T-helper 1 cell (primary cell): ENCODE measurements at places on chromosomes 16 and 17.

- no peak for DNase-seq
Measured at GRCh38 chr16:46858151-46858550, 26.0 kb upstream of the GPT2 start.

GRCh38 chr16:66690106-66690847 lies 6.3 kb downstream of the CMTM4 start:
- no peak for DNase-seq

GRCh38 chr17:29642171-29642611 lies 19.5 kb upstream of the CORO6 start:
- DNase-seq: no peak

DNA sequence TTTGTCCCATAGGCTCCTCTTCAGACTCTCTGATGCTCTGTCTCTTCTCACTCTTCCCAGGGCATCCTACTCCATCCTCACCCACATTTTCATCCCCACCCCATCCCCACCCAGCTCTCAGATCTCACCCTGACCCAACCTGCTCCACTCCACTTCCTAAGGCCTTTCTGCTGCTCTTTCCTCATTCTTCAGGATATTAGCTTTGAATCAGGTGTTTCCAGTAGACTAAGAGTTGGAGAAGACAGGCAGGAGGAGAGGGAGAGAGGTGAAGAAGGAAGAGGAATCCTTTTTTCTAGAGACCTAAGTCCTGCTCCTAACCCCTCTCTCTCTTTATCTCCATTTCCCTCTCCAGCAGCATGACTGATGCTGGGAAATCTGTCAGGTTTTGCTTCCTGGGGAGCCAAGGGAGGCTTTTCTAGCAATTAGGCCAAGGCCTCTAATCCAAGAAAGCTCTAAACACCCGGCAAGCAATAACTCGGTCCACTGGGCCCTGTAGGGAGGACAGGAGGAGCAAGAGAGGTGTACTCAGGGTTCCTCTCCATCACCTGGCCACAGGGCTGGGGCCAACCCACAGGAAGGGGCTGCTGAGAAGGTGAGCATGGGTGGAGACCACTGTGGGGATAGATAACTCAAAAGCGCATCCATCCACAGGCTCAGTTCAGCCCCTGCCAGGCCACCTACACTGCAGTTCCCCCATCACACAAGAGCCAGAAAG lies 133.3 kb downstream of the TMEM132E start:
- no peak for DNase-seq

DNA sequence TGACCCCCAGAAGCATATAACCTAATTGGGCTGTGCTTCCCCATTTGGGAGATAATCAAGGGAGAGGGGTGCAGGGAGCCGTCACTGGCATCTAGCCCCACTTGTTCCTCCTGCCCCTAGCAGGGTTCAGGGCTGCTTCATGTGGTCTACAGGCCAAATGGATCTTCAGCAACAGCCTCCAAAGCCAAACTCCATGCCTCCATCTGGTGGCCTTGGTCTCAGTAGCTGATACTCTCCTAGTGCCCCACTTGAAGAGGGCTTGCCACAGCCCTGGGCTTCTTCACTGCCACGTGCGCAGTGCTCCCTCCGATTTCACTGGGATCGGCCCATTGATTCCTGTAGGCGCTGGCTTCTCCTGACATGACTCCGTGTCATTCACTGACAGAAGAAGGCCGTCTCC lies 24.6 kb downstream of the LYRM9 start:
- no peak for DNase-seq

- no peak for DNase-seq
Measured at GRCh38 chr16:83269048-83269447, 538.7 kb upstream of the HSBP1 start.

DNA sequence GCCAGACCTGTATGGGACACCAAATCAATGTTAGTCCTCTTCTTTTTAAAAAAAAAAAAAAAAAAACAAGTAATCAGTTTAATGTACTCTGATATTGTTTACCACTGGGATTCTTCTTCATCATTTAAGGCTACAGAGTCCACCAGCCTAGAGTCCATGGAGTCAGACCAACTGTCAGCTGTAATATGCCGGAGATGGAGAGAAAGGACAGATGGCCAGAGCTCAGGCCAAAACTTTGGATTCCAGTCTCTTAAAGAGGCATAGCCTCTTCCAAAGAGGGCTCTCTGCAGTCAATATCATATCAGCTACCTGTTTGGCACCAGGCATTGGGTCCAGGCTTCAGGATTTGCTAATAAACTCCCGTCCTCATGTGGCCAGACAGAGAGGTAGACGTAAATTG lies 469.6 kb upstream of the HSBP1 start:
- DNase-seq: no peak

GRCh38 chr16:88785106-88785924 lies at the start of gene PIEZO1:
Gene PIEZO1 (minus strand): TSS chr16:88785220. CDS start chr16:88784964, 256 bp downstream.
- peak; percentile 80 for DNase-seq

GRCh38 chr17:76394166-76394565 lies 9.8 kb downstream of the SPHK1 start:
- DNase-seq: no peak

DNA sequence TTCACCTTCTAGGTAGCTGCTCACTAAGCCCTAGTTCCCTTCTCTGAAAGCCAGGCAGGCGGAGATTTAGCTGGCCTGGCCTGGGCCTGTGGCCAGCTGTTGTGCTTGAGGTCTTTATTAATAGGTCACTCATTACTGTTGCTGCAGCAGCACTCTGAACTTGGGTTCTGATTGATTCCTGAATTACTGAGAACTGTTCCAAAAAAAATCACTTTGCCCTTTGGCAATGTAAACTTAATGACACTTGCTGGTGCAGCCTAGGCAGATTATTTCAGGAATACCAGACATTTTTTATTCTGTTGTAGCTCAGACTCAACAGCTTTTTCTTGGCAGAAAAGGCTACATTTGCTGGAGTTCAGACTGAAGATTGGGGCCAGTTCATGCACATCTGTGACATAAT lies 2.7 kb downstream of the TOM1L1 start:
- no peak for DNase-seq

DNA sequence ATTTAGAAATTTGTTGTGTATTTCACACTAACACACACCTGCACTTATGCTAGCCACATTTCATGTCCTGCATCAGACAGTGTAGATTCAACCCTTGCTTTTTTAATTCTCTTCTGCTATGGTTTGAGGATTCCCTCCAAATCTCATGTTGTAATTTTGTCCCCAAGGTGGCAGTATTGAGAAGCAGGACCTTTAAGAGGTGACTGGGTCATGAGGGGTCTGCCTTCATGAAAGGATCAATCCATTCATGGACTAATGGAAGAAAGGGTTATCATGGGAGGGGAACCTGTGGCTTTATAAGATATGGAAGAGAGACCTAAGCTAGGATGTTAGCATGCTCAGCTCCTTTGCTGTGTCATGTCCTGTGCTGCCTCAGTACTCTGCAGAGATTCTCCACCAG lies 1032.2 kb downstream of the CDH11 start:
- DNase-seq: no peak

- DNase-seq: no peak
Measured at GRCh38 chr16:75262104-75262799, 10.8 kb upstream of the BCAR1 start.

- no peak for DNase-seq
Measured at GRCh38 chr17:70366386-70366785, 197.1 kb downstream of the KCNJ2 start.

- DNase-seq: no peak
Measured at GRCh38 chr16:80191928-80192327, 348.9 kb upstream of the DYNLRB2 start.

GRCh38 chr17:45131616-45132319 lies 547 bp downstream of the PLCD3 start:
- DNase-seq: peak; percentile 33

GRCh38 chr17:69350911-69351310 lies 24.0 kb upstream of the ABCA5 start:
- DNase-seq: no peak
